ENCODE measurements at places on chromosomes 4 and X.

- DNase-seq, result no peak
These were observed 46.6 kb downstream of the MAP7D3 start for GRCh38 chrX:136204571-136204970.

- DNase-seq, result no peak
These were observed 70.8 kb downstream of the GAB1 start for GRCh38 chr4:143407474-143407873.

DNA sequence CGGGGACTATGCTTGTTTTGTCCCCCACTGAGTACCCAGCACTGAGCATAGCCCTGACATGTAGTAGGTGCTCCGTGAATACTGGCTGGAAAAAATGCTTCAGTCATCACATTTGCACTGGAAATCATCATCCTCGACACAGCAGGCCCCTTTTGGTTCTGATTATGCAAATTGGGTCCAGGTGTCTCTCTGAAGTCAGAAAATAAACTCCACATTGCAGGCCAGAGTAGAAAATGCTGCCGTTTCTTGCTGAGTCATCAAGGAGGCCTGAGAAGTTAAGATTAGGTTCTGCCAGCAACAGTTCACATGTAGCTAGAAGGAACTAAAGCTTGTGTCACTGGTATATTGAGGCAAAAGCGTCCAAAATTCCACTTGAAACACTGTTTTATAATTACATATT, 15.0 kb upstream of the STK32B start:
- no peak for DNase-seq

DNA sequence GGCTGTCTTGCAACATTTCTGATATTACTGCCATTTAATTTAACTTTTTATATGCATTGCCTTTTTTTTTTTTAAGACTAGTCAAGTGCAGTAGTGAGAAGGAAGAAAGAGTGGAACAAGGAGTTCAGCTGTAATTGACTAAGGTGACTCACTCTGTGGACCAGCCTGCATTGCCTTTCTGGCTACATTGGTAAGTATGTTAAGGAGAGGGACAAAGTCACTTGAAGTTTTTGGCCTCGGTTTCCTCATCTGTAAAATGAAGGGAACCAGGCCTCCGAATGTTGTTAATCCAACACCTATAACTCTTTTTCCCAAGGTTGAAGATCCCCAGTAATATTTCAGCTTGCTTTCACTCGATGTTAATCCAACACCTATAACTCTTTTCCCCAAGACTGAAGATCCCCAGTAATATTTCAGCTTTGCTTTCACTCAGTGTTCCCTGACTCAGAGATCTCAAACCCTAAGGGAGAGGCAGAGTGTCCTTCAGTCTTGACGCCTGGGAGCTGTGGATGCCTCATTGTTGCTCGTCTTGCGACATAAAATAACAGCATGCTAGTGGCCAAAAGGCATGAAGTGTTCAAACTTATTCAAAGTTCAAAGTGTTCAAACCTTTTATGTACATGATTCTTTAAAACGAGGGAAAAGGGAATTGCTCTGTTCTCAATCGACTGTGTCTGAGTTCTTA, 102.0 kb downstream of the SORBS2 start:
- DNase-seq, result no peak

Data from renal cortex interstitium (tissue), 15 donors.